ENCODE measurements at places on chromosomes 3 and 15. TPM values are rescaled to one million over a fixed set of nuclear protein-coding genes. Genes with fewer than 3 reads are reported as not detected.

The CELSR3 gene
- total RNA-seq, result 22.3 TPM

GRCh38 chr3:35528728-35529127 is 110.6 kb upstream of the ARPP21 start:
- H3K4me1 ChIP-seq, result no peaks in the 10 kb centered on the region
- H3K4me3 ChIP-seq, result no peak overlapping the region
- DNase-seq, result no peak
- no peaks in the 10 kb centered on the region for H3K27me3 ChIP-seq
- H3K27ac ChIP-seq, result no peak overlapping the region

DNA sequence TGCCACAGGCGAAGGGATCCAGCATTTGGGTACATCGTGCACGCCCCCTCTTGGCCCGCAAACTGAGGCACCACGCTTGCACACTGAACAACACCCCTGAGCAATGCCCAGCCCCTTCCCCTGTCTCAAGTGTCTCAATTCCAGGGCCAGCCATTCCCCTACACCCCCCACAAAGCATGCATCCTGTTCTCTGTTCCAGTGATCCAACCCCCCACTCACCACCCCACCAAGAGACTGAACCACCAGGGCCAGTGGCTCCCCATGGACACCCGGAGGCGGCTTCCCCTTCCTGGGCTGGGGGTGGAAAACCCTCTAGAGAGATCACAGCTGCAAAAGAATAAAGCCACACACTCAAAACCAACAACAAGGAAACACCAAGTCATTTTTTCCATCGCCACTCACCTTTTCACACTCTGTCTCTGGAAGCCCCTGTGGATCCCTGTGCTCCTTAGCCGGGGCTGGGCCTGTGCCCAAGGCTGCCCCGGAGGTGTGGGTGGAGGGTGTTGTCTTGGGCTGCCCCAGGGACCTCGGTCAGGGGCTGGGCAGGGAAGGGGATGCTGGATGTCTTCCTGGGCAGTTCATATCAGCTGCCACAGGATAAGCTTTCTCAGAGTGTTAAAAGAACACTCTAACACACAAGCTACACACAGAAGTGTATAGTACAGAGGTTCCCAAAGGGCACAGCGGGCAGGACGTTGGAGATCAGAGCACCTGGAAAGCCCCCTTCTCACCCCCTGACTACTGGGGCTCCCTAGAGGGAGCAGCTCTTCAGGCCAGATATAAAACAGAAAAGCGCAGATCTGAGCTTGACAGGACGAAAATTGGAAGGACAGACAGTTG is 92.5 kb downstream of the CHSY1 start:
- no peaks in the 10 kb centered on the region for H3K36me3 ChIP-seq
- no peak for DNase-seq
- no peak overlapping the region for H3K27ac ChIP-seq
- no peaks in the 10 kb centered on the region for H3K27me3 ChIP-seq

- no peak overlapping the region for H3K4me3 ChIP-seq
- DNase-seq, result no peak
- no peaks in the 10 kb centered on the region for H3K27me3 ChIP-seq
- H3K27ac ChIP-seq, result no peak overlapping the region
- H3K4me1 ChIP-seq, result no peaks in the 10 kb centered on the region
- no peaks in the 10 kb centered on the region for H3K36me3 ChIP-seq
Measured at GRCh38 chr3:18812316-18812715, 336.0 kb upstream of the KCNH8 start.

DNA sequence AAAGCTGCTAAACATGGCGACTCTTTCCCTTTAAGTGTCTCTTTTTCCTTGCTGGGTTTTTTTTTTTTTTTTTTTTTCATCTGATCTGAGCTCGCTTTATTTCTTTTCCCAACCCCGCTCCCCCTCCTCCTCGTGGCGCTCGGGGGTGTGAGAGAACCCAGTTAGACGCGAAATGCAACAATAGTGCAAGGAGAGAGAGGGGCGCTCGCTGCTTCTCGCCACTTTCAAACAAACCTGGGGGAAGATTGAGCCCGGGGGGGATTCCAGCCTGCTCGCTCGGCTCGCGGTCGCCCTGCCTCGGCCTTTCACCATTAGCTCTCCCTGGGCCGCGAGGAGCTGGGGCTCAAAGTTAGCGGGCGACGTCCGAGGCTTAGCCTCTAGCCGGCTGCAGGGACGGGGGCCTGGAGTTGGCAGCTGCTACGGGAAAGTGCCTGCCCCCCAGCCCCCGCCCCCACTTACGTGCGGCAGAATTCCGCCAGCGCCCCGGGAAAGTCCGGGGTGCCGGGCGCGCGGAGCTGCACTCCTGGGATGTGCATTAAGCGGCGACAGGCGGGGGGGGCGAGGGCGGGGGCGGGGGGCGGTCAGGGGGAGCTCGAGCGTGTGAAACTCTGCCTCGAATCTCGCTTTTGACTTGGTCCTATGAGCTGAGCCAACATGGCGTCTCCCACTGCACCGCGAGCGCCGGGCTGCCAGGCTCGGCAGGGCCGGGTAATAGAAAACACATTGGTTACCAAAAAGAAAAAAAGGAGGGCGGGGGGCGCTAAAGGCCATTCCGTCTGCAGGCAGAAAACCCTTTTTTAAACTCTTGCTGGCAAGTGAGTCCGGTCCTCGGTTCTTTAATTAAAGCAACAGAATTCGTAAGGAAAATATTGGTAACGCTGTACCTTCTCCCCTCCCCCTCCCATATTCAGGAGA is 10.4 kb downstream of the NR2F2 start:
- H3K27me3 ChIP-seq, result peaks cover 11% of the 10 kb centered on the region
- H3K27ac ChIP-seq, result peak overlapping the region; percentile 95
- peak; percentile 90 for DNase-seq
- peak overlapping the region; percentile 92 for H3K4me3 ChIP-seq

GRCh38 chr15:31324186-31324585 is 2.4 kb upstream of the KLF13 start:
- H3K4me1 ChIP-seq, result peaks cover 11% of the 10 kb centered on the region
- DNase-seq, result no peak
- no peaks in the 10 kb centered on the region for H3K36me3 ChIP-seq
- no peak overlapping the region for H3K27ac ChIP-seq
- H3K27me3 ChIP-seq, result peaks cover 49% of the 10 kb centered on the region
- H3K4me3 ChIP-seq, result no peak overlapping the region
